ENCODE measurements at places on chromosomes 4 and X.

DNA sequence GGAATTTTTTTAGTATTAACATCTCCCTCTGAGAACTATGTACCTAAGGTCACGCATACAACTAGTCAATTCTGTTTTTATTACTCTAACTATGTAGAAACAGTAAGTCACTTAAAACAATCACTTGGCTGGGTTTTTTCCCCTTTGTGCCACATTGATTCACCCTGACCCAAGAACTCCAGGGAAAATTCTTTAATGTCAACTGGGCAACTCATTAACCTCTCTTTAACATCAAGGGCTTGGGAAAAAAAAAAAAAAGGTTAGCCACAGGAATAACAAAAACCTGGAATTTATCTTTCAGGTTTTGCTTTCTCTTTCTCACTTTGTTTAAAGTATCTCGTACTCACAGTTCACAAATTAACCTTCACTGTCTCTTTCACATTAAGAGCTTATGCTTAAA is 8.1 kb downstream of the RPL9 start:
- no peak for DNase-seq

DNA sequence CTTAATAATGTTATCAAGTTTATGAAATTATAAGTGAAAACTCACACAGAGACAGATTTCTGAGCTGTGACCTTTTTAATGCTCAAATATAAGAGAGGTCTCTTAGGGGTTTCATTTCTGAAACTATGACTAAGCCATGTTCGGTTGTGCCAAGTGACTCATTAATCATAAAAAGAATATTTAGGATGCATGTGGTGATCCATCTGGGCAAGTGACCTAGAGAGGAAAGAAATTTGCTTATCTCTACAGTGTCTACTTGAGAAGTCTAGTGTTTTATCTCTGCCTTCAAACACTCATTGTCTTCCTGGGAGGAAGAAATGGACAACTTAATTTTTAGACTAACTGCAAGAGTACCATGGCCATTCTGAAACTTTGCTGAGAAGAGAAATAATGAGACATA is 545.3 kb upstream of the GRID2 start:
- DNase-seq = peak; percentile 25

GRCh38 chr4:74330295-74330750 is 22.1 kb downstream of the EPGN start:
- peak; percentile 66 for DNase-seq

GRCh38 chr4:37383579-37384229 is 139.2 kb downstream of the NWD2 start:
- peak; percentile 16 for DNase-seq

GRCh38 chr4:83716874-83717273 is 181.0 kb downstream of the GPAT3 start:
- peak; percentile 34 for DNase-seq

GRCh38 chr4:105520819-105521790 is 31.3 kb upstream of the ARHGEF38 start:
- DNase-seq = peak; percentile 50

GRCh38 chr4:129972257-129972656 is 876.3 kb downstream of the C4orf33 start:
- DNase-seq = no peak

DNA sequence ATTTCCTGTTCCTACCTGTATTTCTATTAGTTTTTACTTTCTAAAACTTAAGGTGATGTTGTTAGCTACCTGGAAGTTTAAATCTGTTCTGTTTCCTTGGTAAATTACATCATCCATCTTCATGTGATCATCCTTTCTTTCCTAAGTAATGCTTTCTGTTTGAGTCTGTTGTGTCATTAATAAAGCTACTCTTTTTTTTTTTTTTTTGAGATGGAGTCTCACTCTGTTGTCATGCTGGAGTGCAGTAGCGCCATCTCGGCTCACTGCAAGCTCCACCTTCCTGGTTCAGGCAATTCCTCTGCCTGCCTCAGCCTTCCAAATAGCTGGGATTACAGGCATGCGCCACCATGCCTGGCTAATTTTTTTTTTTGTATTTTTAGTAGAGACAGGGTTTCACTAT is 73.3 kb downstream of the FIP1L1 start:
- peak; percentile 74 for DNase-seq

DNA sequence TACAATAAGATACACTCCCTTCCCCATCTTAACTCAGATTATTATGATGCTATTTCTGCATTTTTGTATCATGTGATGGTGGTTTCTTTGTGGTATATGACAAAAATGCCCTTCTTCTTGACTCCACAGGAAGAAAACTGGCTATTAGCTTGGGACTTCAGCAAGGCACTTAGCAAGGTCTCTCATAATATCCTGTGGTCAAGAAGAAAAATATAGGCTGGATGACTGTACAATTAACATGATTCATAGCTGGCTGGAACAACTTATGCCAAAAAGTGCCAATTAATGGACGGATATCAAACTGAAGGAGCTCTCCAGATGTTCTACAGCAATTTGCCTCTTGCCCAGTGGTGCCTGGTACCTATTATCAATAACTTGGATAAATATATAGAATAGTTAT is 2.3 kb upstream of the MID1IP1 start:
- no peak for DNase-seq

- DNase-seq = peak; percentile 69
These were observed 4.5 kb upstream of the FGF16 start for GRCh38 chrX:77442728-77443127.

GRCh38 chr4:186584912-186585311 is 29.5 kb upstream of the MTNR1A start:
- peak; percentile 66 for DNase-seq

- peak; percentile 84 for DNase-seq
These were observed 230.8 kb upstream of the ANKRD50 start for GRCh38 chr4:124943145-124943889.

GRCh38 chrX:7110821-7111276 is 36.7 kb upstream of the STS start:
- peak; percentile 13 for DNase-seq
